ENCODE measurements at places on chromosomes 4 and X. TPM values are rescaled to one million over a fixed set of nuclear protein-coding genes. Genes with fewer than 3 reads are reported as not detected.

Gene AKAP14
- not detected for total RNA-seq

Gene ZDHHC15
- 2.7 TPM for total RNA-seq

Gene PPP1R2C
- not detected for total RNA-seq

Gene TRIM61
- total RNA-seq, result 0.99 TPM

Gene P2RY4
- total RNA-seq, result 0.50 TPM

Measured in gastroesophageal sphincter (tissue), 4 donors.